ENCODE measurements at places on chromosomes 2 and 18.

DNA sequence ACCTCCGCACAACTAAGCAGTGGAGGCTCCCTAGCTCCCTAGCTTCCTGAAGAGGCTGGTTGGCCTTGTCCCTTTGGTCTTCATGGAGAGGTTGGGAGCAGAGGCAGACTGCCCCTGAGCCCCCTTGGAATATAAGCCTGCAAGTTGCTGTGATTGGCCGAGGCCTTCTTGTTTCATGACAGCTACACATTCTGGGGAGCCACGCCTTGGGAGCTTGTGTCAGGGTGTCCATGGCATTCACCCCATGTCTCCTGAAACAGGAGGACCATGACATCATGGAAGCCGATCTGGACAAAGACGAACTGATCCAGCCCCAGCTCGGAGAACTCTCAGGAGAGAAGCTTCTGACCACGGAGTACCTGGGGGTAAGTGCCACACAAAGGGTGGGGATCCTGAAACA, 64.0 kb upstream of the B3GNT7 start:
- DNase-seq = no peak

DNA sequence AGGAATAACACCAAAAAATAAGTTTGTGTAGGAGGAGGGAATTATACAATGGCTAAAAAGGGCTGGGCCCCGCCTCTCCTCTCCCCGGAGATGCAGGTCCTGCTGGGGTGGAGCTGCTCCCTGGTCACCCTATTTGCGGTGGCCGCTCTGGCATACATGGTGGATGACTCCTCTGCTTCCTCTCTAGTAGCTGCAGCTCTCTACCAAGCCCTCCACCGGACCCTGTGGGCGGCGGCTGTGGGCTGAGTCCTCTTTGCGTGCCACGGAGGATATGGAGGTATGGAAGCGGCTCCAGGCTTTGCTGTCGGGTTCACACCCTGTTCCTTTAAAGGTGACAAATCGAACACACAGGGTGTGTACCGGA, 77.1 kb upstream of the SEC11C start:
- DNase-seq = no peak

- DNase-seq = peak; percentile 19
Observed at GRCh38 chr2:95043300-95044093, 18.0 kb downstream of the MAL start.

DNA sequence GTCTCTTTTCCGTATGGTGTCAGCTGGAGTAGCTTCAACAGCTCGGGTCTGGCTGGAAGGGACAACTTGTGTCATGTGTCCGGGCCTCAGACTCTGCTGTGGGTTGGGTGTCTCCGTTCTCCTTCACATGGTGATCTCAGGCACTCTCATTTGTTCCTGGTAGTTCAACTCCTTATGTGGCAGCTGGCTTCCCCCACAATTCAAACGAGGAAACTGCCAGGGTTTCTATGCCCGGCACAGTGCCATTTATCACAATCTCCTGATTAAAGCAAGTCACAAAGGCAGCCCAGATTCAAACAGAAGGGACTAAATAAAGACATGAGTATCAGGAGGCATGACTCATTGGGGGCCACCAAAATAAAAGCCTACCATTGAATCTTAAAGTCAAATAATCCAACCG, 22.7 kb downstream of the MRO start:
- no peak for DNase-seq

- DNase-seq = no peak
Observed at GRCh38 chr2:105376789-105377240, 22.0 kb downstream of the FHL2 start.

GRCh38 chr2:8018956-8019355, 662.9 kb upstream of the ID2 start:
- DNase-seq = no peak

GRCh38 chr18:10860382-10860781, 289.0 kb downstream of the PIEZO2 start:
- DNase-seq = no peak

- DNase-seq = no peak
Observed at GRCh38 chr2:96247009-96247408, 18.8 kb downstream of the TMEM127 start.

- no peak for DNase-seq
Observed at GRCh38 chr2:191790737-191791136, 56.2 kb downstream of the CAVIN2 start.

GRCh38 chr2:69769272-69769671, 27.3 kb downstream of the ANXA4 start:
- DNase-seq = no peak

DNA sequence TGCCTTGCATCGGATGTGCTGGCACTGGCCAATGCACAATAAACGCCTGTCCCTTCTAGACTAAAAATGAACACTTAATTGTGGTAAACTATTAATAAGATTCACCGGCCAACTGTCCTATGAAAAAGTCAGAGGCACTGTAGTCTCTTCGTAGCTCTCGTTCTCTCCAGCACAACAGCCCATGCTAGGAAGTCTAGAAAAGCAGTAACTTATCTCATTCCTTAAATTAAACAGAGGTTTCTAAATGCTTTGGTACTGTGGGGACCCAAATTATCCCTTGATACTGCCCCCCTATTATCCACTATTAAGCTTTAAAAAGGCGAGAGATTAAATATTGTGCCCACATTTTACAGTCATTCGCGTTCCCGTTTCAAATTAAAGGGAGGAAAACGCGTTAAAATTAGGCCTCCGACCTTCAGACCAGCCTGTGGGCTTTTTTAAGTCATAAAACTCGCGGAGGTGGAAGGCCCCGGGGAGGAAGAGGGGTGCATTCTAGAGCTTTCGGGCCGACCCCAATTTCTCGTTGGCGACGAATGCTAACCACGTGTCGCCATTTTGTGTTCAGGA, 1.5 kb upstream of the PCBP1 start:
- DNase-seq = peak; percentile 28

DNA sequence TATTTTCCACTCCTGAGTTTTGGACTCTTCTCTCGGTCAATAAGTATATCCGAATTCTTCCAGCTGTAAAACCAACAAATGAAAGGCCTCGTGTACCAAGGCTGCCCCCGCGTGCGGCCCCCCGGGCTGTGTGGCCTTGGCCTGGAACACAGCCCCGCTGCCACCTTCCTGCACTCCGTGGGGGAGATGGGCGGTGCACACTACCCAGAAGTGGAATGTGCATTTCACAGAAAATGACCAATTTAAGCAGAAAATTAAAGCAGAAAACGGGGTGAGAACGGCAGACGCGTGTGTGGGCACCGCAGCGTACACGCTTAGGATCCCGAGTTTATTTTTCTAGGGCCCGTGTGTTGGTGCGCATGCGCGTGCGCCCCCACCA, 34.4 kb upstream of the ZNF516 start:
- no peak for DNase-seq

DNA sequence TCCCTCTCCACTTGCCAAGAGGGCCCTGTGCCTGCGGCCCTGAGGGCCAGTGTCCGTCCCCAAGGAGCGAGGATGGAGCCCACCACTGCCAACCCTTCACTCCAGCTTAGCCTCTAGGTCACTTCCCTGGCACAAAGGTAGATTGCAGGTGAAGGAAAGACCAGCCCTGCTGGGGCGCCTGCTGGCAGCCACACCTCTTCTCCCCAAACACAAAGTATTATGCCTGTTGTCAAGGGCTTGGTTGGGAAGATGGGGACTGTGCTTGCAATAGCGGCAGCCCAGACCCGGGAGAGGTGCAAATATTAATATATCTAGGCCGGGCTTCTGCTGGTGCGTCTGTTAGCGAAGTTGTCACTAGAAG, 7.7 kb downstream of the KCNF1 start:
- DNase-seq = no peak

- DNase-seq = no peak
Observed at GRCh38 chr2:77149565-77149964, 372.6 kb downstream of the LRRTM4 start.

GRCh38 chr2:46814160-46814961, 101.2 kb downstream of the MCFD2 start:
- DNase-seq = no peak
